ENCODE measurements at places on chromosomes 2 and 18.

DNA sequence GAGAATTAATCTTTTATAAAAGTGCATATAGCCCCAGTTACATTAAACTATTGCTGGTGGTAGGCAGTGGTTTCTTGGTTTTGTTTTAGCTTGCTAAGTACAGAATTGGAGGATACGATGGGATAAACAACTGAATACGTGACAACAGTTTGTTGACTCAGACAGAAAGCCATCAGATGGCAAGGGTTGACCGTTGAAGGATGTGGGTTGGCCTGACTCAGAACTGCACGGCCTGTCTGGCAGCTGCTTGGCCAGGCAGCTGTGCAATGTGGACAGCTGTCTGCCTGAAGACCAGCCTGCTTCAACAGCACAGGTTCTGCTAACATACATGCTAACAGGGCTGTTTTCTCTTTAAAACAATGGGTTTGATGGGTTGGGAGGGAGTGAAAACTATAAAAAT is 46.6 kb downstream of the PRKRA start:
- no peak for DNase-seq

DNA sequence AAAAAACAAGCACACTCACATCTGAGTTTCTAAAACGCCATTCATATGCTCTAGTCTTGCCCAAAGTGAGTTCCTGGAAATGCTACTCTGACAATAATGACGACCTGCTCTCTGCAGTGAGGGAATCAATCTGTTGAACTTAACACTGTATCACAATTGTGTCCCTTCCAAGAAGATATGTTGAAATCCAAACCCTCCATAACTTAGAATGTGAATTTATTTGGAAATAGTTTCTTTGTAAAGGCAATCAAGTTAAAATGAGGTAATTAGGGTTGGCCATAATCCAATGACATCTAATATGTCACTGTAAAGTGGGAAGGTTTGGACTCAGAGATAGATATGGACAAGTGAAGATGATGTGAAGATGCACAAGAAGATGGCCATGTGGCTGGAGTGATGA is 264.5 kb downstream of the CD226 start:
- no peak for DNase-seq

DNA sequence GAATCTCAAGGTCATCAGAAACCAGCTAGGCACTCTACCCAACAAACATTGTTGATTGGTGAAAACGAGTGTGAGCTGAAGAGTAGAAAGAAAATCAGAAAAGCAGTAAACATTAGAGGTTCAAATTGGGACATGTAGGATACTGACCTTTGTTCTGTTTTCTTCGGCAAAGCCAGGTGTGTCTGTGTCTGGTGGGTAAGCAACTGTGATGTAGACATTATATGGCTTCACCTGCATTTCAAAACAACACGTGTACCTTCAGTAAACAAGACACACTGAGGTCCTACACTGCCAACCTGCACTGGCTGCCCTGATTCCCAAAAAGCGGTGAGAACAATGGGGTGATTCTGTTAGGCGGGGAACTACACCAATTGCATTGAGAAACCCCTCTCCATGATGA is 22.7 kb downstream of the KDSR start:
- DNase-seq = no peak

GRCh38 chr2:215685238-215685990 is 249.5 kb upstream of the FN1 start:
- no peak for DNase-seq

GRCh38 chr2:146455325-146455724 is 1389.5 kb upstream of the ACVR2A start:
- DNase-seq = no peak

GRCh38 chr2:20666005-20666303 is 990 bp upstream of the GDF7 start:
- DNase-seq = no peak

DNA sequence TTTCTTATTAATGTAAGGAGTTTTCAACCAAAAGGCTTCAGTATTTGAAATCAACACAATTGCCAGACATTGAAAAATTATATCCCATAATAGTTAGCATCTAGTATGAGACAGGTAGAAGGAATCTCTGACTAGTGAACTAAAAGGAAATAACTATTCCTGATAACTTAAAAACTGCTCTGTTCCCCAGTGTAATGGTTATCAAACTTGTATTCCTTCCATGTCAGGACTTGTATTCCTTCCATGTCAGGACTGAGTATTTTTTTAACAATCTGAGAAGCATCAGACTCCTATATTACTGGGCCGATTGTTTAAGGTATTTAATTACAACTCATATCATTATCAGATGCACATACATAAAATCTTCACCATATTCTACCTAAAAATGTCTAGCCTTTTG is 238.5 kb downstream of the HNMT start:
- DNase-seq = no peak

Data from posterior vena cava (tissue), 2 donors.